ENCODE measurements at places on chromosomes 1 and 21.

- DNase-seq = no peak
These were observed 643.5 kb downstream of the AJAP1 start for GRCh38 chr1:5297886-5298239.

DNA sequence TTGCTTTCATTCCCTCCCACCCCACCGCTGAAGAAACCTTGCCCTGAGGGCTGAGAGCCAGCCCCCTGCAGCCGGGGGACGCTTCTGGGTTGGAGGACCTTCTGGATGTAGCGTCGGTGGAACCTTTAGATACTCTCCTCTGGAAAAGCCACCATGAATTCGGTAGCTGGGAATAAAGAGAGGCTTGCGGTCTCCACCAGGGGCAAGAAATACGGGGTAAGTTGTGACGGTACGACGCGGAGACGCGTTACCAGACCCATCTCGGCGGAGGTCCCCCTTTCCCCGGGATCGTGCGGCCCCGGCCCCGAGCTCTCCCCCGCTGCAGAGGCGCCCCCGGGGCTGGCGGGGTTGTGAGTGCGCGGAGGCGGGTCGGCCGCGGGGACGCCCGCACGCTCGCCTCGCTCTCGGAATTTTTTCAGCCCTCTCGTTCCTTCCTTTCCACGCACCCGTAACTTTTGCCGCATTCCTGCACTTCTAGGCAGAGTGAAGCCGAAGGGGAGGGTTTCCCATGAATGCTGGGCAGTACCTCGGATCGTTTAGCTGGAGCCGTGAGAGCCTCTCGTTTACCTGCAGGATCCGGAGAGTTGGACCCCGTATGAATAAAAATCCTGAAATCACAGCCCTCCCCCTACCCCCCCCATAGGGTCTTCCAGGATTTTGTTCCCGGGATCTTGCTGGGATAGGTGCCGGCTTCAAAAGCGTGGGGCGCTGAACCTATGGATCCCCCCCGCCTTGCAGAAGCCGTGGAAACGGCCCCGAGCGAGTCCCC is 671 bp downstream of the KIF26B start:
- DNase-seq = no peak

DNA sequence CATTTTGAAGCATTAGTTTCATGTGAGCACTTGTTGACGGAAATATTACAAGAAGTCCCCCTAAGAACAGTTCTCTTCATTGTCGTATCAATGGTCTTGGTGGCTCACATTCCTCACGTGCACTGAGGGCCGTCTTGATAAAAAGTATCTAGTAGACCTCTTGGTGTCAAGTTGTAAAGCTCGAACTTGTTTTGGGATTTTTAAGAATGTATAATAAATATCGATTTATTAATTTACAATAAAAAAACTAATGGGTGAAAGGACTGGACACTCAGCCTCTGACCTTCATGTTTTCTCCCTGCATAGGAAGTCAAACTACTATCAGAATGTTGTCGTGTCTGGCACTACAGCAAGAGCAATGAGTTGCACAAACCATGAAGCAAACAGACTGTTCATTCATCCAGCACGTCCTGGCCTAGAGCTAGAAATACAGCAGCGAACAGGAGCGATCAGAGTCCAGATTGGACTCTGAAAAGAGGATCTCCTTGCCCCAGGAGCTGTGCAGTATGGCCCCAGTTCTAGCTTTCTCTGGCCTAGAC is 319.2 kb downstream of the SMYD3 start:
- DNase-seq = no peak

GRCh38 chr1:240237305-240237721 is 145.6 kb downstream of the FMN2 start:
- DNase-seq = no peak

DNA sequence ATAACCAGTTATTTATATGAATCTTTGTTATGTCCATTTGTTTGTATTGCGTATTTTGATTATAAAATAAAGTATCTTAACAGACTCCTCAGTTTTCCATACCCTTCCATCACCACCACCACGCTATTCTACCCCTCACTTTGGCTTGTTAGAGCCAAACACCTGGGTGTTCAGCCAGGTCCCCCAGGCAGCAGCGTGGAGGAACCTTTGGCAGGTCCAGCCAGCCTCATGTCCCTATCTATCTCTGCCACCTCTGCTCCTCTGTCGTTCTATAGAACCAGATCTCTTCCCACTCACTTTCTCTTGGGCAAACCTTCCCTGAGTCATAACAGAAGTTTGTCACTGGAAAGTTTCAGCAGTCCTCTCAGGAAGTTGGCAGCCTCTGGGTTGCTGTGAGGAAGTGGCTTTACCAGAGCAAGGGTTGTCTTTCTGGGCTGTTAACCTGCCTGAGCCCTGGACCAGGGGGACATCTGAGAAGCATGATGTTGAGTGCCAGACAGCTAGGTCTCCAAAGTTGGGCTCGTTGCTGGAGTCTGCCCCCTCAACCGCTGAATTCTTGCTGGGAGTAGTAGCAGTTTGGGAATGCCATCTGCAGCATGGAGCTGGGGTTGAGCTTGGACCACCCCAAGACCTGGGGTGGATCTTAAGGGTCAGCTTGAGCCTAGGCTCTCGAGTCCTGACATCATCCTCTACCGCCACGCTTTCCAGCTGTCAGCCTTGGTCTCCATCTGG is 996 bp upstream of the SH3BGRL3 start:
- no peak for DNase-seq

- no peak for DNase-seq
These were observed 678.0 kb upstream of the ZP4 start for GRCh38 chr1:238568735-238569134.

GRCh38 chr1:226589008-226589733 is 40.6 kb downstream of the STUM start:
- DNase-seq = no peak

- no peak for DNase-seq
These were observed 66.7 kb downstream of the MAB21L3 start for GRCh38 chr1:116177861-116178260.

DNA sequence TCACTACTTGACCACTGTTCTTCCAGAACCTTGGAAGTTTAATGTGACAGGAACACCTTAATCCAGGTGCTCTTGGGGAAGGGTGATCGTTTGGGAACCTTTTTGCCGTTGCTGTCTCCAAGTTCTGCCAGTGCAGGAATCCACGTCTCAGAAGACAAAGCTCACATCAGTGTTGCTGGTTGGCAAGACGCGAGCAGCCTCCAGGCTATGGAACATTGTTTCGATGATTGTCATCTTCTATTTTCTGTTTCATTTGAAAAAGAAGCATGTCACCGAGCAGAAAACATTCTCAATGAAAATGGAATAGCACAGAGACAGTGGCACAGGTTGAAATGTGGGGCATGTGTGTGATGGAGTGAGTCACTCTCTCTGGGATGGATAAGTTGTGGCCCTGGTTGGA is 11.7 kb downstream of the STUM start:
- DNase-seq = no peak

GRCh38 chr1:219124163-219124562 is 49.5 kb upstream of the LYPLAL1 start:
- no peak for DNase-seq

DNA sequence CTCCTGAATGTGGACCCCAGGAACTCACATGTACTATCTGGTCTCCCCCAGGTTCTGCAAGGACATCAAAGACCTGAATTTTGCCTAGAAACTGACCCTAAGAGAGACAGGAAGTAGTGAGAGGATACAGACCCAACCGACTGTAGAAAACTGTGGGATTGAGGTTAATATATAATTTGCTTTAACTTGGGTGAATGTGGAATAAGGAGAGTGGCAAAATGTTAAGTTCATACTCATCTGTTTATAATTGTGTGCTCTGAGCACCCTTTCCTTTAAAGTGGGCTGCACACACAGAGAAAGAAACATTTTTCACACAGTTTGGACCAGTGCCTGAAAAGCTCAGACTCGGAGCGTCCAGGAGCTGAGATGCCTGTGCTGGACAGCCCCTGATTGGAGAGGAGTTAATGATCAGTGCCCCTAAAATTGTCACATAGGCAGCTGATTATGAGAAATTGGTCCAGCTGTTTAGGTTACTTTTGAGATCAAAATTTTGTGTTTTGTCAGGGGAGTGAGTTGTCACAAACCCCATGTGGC is 37.2 kb downstream of the ROR1 start:
- no peak for DNase-seq

DNA sequence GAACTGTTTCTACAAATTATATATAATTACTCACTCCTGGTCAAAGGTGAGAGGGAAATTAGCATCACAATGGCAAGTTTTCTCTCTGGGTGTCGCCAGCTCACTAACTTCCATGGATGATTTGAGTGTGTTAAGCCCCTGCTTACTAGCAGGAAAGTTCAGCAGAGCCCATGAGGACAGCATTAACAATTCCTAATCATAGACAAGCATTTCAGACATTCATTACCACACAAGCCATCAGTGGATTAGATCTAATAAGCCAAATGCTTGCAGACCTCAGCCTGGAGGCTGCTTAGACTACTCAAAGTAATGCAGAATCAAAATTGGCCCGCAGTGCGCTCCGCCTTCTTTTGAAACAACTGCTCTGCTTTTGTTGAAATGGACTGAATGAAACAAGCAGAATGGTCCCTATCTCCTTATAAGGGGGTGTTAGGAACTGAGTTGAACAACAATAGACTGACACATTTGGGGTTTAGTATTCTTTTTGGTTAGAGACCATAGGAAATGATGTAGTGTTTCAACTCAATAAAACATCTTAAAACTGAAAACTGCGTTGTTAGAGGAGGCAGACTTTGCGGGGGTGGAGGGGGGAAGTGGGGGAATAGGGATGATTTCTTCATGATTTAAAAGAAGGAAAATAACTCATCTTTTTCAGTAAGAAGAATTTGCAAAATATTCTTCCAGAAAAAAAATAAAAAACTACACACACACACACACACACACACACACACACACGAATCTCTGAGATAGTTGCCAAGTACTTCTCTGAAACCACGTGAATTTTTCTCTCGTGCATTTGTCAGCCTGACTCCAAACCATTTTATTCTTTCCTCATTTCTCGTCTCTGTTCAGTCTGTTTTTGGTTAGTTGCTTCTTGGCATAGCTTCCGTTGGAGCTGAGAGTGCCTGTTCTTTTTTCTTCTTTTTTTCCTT is 54.6 kb downstream of the GORAB start:
- peak; percentile 0 for DNase-seq

DNA sequence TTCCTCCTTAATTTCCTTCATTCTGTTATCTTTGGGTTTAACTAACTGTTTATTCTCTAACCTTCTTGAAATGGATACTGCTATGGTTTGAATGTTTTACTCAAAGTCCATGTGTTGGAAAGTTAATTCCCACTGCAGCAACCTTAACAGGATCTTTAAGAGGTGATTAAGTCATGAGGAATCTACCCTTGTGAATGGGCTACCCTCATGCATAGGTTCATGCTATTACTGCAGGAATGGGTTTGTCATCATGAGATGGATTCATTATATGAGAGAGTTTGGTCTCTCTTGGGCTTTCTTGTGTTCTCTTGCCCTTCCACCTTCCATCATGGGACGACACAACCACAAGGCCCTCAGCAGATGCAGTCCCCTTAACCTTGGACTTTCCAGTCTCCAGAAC is 516.9 kb downstream of the ADGRL2 start:
- DNase-seq = no peak

DNA sequence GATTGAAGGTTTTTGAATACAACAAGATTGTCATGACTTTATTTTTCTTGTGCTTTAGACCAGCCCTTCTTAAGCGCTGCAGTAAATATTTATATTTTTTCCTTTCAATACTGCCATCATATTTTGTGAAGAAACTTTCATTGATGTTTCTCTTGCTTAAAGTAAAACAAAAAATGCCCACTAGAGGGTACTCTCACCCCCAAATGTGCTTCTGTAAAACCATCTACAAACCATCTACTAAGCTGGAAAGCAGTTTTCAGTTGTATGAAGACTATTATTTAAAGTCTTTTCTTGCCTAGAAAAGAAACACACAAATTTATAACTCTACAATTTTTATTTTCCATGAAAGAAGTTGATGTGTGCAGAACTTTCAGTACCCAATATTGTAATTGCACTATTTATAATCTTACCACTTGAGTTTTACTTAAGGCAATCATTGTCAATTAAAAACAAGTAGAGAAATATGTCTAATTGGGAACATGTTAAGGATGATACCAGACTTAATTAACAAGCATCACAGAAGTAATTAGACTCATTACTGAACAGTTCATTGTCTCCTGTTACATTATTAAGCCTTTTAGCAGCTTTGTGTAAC is 10.7 kb downstream of the LEPR start:
- no peak for DNase-seq

DNA sequence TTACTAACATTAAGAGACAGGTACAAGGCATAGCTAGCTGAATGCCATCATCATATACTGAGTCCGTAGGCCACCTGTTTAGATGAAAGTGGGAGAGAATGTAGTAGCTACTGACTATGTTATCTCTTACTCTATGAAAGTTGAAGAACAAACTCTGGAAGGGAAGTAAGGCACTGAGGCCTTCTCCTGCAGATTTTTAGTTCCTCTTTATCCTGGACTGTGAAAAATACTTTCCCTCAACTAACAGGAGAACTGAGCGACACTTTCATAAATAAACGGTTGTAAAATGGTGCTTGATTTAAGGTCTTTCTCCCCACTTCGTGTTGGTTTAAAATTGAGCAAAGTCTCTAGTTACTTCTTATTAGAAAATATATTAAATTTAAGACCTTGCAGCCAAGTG is 101.9 kb downstream of the FNBP1L start:
- no peak for DNase-seq

GRCh38 chr1:162387226-162388082 is 5.9 kb downstream of the C1orf226 start:
- DNase-seq = no peak

- DNase-seq = no peak
These were observed 13.0 kb upstream of the CCDC190 start for GRCh38 chr1:162873671-162874666.

- DNase-seq = no peak
These were observed 220.2 kb downstream of the TGFB2 start for GRCh38 chr1:218565377-218565776.

GRCh38 chr1:38006008-38006828 is 904 bp upstream of the FHL3 start:
- no peak for DNase-seq

DNA sequence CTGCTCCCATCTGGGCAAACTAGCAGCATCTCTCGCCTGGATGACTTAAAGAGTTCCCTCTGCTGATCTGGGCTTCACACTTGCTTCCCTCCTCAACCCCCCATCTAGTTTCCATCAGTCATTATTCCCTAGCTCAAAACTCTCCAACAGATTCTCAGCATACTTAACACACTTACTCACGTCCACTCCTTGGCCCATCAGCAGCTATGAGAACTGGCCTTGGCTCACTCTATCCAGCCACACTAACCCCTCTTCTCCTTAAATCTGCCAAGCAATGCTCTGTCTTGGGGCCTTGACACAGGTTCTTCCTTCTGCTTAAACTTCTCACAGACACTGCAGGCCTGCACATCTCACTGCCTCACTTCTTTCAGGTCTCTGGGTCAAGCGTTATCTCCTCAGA is 41.6 kb downstream of the GNG12 start:
- DNase-seq = no peak

GRCh38 chr21:35408401-35408800 is 359.3 kb upstream of the RUNX1 start:
- no peak for DNase-seq

- no peak for DNase-seq
These were observed 32.2 kb downstream of the WDR4 start for GRCh38 chr21:42847051-42847707.

DNA sequence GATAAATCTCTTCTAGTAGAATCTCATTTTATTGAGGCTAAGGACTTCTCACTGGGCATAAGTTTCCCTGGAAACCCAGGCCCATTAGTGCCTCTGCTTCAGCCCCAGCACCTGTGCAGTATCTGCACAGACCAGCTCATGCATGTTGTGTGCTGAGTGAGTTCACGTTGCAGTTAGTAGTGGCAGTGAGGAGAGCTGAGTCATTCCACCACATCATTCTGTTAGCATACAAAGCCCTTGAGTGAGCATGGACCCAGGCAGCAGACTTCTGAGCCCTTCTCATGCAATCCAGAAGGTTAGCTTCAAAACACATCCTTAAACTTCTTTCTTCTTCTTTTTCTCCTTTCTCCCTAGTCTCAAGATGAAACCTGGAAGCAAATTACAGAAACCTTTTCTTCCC is 45.8 kb upstream of the NTPCR start:
- DNase-seq = no peak

All from stimulated activated CD8-positive, alpha-beta memory T cell treated with anti-CD3 and anti-CD28 coated beads, Interleukin-2, amount 100 ng/mL, for 48 hours (primary cell).